GM12878 (cell line): ENCODE measurements at places on chromosomes 16 and 17. TPM values are rescaled to one million over a fixed set of nuclear protein-coding genes. Genes with fewer than 3 reads are reported as not detected.

GRCh38 chr16:58196898-58197313, 1.0 kb downstream of the CSNK2A2 start:
- no peak for DNase-seq

DNA sequence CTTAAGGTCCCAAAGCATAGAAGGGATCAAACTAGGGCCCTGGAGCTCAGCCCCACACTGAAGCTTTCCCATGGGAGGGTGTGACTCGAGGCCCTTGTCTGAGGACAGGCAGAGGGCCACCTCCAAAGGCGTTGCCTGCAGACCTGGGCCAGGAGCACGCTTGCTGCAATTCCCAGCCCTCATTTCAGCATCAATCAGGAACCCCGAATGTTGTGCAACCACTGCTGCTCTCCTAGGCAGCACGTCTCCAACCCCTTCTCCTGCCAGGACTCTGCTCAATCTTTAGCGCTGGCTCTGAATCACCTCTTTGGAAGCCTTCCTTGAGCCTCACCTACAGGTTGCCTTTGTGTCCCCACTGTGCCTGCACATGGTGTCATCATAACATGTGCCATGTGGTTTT, 14.0 kb upstream of the ATP2C2 start:
- DNase-seq, result no peak

DNA sequence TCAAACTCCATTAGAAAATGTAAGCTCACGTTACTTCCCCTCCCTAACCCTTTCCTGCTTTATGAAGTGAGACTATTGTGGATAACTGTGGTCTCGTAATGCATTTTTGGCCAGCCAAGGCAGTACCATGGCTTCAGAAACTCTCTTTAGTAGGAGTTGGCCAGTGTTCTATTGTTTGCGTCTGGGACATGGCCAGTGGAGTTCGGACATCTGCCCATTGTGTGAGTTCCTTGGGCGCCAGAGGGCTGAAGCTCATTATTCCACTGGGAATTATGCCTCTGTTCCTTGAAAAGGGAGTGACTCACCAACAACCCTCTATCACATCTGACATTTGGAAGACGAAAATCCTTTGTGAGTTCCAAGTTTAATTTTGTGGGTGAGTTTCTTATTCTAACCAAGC, 319.5 kb upstream of the SOX9 start:
- DNase-seq, result no peak

DNA sequence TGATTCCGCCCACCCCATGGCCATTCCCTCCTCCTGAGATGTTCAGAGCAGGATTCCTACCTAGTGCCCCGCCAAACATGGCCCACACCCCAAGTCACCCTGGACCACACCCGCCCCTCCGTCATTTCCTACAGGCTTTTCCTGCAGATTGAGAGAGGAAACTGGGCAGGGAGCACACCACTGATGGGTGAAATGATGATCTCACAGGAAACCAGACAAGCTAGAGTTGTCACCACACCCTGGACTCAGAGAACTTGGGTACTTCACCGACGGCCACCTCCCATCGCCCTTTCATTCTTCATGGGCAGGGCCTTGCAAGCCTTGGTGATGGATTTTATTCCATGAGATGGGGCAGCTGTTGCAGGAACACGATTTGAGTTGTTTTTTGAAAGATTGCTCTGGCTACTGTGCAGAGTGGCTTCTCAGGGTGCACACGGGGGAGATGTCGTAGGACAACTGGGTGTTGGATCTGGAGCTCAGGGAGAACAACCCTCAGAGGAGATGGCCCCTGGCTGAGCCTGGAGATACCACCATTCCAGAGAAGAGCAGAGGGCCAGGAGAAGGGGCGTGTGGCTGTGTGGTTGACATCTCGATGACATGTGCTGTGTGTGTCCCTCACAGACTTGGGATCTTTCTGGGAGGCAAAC, 7.4 kb upstream of the B9D1 start:
- DNase-seq, result no peak

GRCh38 chr16:53053967-53054669, 673 bp upstream of the CHD9 start:
- no peak for DNase-seq

- no peak for DNase-seq
These were observed 38.8 kb downstream of the METRNL start for GRCh38 chr17:83118071-83118841.

The OR3A3 gene
- not detected in 2 replicates for polyA plus RNA-seq

The FOXO3B gene
- polyA plus RNA-seq, result 0.40 and 0.47 TPM in 2 replicates

The CTF1 gene
- polyA plus RNA-seq, result not detected in 2 replicates

- DNase-seq, result no peak
These were observed 9.4 kb downstream of the GLIS2 start for GRCh38 chr16:4325253-4325758.

The UTS2R gene
- not detected in 2 replicates for polyA plus RNA-seq

- no peak for DNase-seq
These were observed 46.5 kb downstream of the ARHGAP27 start for GRCh38 chr17:45386178-45386577.

The MEIOB gene
- not detected in 2 replicates for polyA plus RNA-seq

GRCh38 chr17:42686520-42687128, 4.3 kb downstream of the CNTNAP1 start:
- no peak for DNase-seq

The SENP3 gene
- polyA plus RNA-seq, result 5.0 and 5.1 TPM in 2 replicates

- no peak for DNase-seq
These were observed 9.8 kb downstream of the CBFA2T3 start for GRCh38 chr16:88966986-88967829.

The ST3GAL2 gene
- 7.5 and 10.5 TPM in 2 replicates for polyA plus RNA-seq

The SPNS3 gene
- 1.0 and 1.2 TPM in 2 replicates for polyA plus RNA-seq

- no peak for DNase-seq
These were observed 17.6 kb upstream of the SP2 start for GRCh38 chr17:47878203-47879027.

The ITGAD gene
- 0.63 and 0.81 TPM in 2 replicates for polyA plus RNA-seq

The MT1M gene
- polyA plus RNA-seq, result not detected in 2 replicates

DNA sequence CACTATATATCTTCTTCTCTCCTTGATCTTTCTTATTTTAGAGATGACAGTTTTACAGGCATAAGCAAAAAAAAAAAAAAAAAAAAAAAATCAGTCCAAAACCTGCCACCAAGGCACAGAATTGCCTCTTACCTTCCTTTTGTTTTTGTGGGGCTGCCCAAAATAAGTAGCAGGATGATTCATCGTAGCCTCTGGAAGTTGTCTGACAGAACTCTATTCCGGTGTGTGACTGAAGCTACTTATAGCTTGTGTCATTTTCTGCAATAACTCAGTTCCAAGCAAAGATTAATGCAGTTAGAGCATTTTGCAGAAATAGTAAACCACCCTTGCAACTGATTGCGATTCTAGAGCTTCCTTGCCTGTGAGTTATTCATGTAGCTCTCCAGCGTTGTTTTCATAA, 186.8 kb downstream of the KIF2B start:
- no peak for DNase-seq

The INPP5K gene
- 23.6 and 24.6 TPM in 2 replicates for polyA plus RNA-seq

The SPNS2 gene
- polyA plus RNA-seq, result 0.49 and 0.88 TPM in 2 replicates

- DNase-seq, result no peak
These were observed 221.7 kb upstream of the CDH11 start for GRCh38 chr16:65343556-65343955.

- DNase-seq, result no peak
These were observed 421 bp downstream of the STAT3 start for GRCh38 chr17:42387661-42388380.

- peak; percentile 75 for DNase-seq
These were observed 158.3 kb downstream of the RAB11FIP4 start for GRCh38 chr17:31549525-31550388.

GRCh38 chr16:53433509-53433908, 762 bp upstream of the RBL2 start:
- DNase-seq, result no peak

The SOX8 gene
- polyA plus RNA-seq, result not detected in 2 replicates

The TBC1D26 gene
- not detected in 2 replicates for polyA plus RNA-seq

The ORC6 gene
- polyA plus RNA-seq, result 76.1 and 84.7 TPM in 2 replicates
